ENCODE measurements at places on chromosomes 4 and X. TPM values are rescaled to one million over a fixed set of nuclear protein-coding genes. Genes with fewer than 3 reads are reported as not detected.

The OGT gene
- 50.8 TPM for total RNA-seq

The P2RY10 gene
- not detected for total RNA-seq

The FHL1 gene
- total RNA-seq, result 869 TPM

The GAGE12F gene
- not detected for total RNA-seq

The C4orf36 gene
- total RNA-seq, result not detected
